ENCODE measurements at places on chromosomes 1 and 21.

DNA sequence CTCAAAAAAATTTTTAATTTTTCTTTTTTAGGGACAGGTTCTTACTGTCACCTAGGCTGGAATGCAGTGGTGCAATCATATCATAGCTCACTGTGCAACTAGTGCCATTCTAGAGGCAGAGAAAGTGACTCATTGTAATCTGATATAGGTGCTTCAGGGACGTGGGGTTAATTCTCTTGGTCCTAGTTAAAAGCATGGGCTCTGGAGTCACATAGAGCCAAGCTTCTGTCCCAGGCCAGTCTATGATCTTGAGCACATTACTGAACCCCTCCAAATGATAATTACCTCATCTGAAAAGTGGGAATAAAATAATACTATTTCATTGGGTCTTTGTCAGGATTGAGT is 1.1 kb upstream of the ADIPOR1 start:
- DNase-seq = no peak

GRCh38 chr21:40540216-40540615 is 306.7 kb downstream of the DSCAM start:
- no peak for DNase-seq

DNA sequence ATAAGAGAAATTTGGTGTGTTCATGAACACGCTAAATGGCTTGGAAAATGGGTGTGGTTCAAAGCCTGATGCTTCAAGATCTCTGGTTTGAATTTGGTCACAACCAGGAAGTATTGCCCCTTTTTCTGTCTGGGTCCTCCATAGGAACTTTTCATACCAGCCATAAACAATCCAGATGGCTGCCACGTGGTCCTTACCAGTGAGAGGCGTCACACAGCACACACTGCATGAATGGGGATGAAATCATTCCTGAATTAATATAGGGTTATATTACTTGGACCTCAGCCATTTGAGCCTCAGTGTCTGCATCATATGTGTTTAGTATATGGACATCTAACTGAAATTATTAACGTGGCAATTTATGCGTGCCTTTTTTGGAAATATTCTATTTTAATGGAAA is 64.0 kb downstream of the PRRX1 start:
- DNase-seq = no peak

- no peak for DNase-seq
Measured at GRCh38 chr21:30468900-30469714, 11.1 kb downstream of the KRTAP19-1 start.

- no peak for DNase-seq
Measured at GRCh38 chr1:193448682-193449461, 262.5 kb upstream of the B3GALT2 start.

GRCh38 chr1:223711173-223711572 is 1.2 kb upstream of the CAPN2 start:
- no peak for DNase-seq

GRCh38 chr1:59845091-59845490 is 30.3 kb downstream of the HOOK1 start:
- DNase-seq = no peak

GRCh38 chr1:94156096-94156625 is 35.2 kb upstream of the ABCA4 start:
- DNase-seq = no peak

DNA sequence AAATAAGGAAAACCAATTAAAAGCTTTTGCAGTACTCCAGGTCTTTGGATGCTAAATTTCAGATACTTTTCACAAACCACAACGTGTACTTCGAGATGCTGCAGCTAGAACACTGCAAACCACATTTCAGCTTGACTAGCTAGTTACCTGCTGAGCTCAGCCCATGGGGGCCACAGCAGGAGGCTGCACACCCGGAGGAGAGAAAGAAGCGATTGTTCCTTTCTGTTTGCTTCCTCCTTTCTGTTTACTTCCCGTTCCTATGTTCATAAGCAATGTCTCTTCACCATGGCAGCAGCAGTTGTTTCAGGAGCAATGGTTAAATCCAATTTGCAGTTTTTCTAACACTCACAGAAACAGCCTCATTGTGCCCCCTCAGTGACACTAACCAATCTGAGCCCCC is 225.6 kb upstream of the FGGY start:
- DNase-seq = no peak

DNA sequence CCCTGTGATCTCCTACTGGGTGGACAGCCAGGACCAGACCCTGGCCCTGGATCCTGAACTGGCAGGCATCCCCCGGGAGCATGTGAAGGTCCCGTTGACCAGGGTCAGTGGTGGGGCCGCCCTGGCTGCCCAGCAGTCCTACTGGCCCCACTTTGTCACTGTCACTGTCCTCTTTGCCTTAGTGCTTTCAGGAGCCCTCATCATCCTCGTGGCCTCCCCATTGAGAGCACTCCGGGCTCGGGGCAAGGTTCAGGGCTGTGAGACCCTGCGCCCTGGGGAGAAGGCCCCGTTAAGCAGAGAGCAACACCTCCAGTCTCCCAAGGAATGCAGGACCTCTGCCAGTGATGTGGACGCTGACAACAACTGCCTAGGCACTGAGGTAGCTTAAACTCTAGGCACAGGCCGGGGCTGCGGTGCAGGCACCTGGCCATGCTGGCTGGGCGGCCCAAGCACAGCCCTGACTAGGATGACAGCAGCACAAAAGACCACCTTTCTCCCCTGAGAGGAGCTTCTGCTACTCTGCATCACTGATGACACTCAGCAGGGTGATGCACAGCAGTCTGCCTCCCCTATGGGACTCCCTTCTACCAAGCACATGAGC is 17.2 kb upstream of the SLC25A44 start:
- DNase-seq = no peak

- DNase-seq = no peak
Measured at GRCh38 chr1:168608796-168609715, 32.7 kb downstream of the XCL1 start.

DNA sequence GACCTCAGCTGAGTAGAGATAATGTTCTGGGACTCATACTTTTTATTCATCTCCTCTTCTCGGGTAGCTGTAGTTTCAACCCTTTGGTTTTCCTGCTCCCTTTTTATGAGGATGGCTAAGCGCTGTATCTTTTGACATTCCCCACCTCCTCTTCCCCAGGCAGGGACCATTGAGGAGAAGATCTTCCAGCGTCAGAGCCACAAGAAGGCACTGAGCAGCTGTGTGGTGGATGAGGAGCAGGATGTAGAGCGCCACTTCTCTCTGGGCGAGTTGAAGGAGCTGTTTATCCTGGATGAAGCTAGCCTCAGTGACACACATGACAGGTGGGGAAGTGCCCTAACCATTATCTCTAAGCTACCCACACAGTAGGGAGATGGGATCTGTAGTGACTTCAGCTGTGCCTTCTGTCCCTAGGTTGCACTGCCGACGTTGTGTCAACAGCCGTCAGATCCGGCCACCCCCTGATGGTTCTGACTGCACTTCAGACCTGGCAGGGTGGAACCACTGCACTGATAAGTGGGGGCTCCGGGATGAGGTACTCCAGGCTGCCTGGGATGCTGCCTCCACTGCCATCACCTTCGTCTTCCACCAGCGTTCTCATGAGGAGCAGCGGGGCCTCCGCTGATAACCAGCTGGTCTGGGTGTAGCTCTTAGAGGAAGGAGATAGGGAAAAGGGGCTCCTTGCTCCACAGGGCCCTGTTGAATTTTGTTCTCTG is 25.6 kb downstream of the LRRC41 start:
- DNase-seq = no peak

- no peak for DNase-seq
Measured at GRCh38 chr1:166950156-166950555, 25.2 kb downstream of the ILDR2 start.

DNA sequence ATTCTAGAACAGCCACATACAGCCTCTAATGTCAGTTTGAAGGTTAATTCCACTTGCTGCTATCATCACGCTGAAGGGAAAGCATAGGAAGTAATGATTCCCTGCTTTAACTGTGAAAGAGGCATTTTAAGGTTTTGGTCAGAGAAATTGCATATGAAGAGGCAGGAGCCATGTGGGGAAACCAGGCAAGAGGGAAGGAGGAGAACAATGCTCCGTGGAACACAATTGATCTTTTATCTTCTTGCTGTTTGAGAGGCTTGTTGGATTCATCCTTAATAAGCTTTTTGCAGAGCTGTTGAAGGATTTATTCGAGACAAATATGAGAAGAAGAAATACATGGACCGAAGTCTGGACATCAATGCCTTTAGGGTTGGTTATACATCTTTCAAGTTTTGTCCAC is 35.9 kb downstream of the SMAP2 start:
- DNase-seq = no peak
